ENCODE measurements at places on chromosomes 6 and 20.
A peak's percentile ranks its signal among the peaks of the same experiment; 100 is the strongest.

DNA sequence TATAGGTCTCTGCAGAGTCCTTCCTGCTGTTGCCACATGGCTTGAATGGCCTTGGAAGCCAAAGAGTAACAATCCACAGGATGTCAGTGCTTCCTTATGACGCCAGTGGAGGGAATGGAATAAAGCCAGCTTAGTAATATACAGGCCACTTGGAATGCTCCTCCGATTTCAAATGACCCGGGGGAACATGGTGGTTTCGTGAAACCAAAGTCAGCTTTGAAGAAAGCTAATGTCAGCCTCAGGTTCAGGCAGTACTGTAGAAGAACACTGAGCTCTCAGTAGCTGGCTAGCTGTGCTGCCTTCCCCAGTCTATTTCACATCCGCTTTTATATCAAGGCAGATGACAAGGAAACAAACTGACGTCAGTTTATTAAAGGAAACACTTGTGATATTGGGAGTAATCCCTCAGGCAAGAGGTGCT lies 189.1 kb downstream of the DTNBP1 start:
- peak; percentile 25 for DNase-seq

- DNase-seq = no peak
Observed at GRCh38 chr20:48736636-48737035, 91.2 kb downstream of the PREX1 start.

DNA sequence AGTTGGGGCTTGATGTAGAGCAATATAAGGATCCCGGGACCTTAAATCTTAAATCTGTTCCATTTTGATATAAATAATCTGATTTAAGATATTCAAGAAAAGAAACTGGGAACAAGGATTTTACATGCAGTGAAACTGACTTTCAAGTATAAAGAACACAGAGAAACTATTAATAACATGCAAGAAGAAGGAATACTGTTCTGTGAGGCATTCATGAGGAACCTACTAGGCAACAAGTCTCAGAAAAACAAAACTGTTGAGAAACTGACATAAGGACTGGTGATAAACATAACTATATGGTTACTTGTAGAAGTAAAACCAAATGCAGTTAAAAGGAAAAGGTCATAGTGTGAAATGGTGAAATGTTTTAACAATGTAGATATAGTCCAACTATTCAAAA lies 15.8 kb downstream of the HDDC2 start:
- DNase-seq = no peak

GRCh38 chr6:156396068-156396771 lies 381.0 kb upstream of the ARID1B start:
- DNase-seq = no peak

DNA sequence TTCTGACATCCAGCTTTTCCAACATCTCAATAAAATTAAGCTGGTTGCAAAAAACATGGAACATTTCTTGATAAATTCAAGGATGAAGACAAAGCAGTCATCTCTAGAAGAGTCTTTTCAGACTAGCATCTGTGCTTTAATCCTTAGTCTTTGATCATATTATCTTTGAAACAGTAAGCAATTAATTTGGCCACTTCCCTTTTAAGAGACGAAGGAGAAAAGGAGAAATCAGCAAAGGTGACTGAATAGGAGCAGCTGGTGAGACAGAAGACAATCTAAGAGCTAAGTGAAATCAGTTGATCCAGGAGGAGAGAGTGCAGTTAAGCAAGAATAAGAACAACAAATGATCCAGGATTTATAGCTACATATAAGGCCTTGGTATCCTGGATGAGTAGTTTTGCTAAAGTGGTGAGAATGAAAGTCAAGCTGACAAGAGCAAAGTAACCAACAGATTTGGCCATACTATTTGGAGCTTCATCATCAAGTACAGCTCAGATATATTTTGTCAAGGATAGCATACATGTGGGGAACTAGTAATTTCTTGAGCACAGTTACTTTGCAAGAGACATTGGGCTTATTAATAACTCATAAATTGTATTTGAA lies 215.5 kb downstream of the ADGB start:
- no peak for DNase-seq

DNA sequence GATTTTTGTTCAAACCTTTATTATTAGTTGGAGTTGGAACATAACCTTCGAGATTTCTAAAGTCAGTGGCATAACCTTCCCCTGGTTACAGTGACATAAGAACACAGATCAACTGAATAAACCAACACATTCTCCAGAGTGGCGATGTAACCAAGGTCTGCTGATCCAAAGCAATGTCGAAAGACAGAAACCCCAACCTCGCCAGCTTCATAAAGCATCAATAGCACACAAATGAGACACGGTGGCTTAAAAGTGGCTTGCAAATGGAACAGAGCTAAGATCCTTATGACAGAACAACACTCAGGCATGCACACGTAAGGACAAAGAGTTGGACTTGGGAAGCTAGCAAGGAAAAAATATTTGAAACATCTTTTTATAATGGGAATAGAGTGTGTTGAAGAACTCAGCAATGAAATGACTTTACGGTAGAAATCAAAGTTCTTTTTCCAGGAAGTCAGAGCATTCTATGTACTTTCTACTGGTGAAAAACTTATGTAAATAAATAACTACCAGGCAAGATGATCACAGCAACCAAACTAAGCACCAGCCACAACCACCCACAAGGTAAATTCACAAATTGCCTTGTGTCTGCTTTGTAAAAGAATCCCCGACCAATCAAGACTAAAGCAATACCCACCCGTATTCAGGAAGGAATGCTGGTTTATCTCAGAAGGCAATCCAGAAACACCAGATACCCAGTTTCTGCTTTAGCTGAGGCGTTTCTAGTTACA lies 61.0 kb upstream of the NHSL1 start:
- DNase-seq = no peak

- no peak for DNase-seq
Observed at GRCh38 chr6:37617073-37617472, 80.6 kb downstream of the MDGA1 start.

GRCh38 chr6:89269252-89269651 lies 45.8 kb downstream of the GABRR2 start:
- no peak for DNase-seq

GRCh38 chr6:83872386-83873118 lies 13.1 kb downstream of the CYB5R4 start:
- no peak for DNase-seq

DNA sequence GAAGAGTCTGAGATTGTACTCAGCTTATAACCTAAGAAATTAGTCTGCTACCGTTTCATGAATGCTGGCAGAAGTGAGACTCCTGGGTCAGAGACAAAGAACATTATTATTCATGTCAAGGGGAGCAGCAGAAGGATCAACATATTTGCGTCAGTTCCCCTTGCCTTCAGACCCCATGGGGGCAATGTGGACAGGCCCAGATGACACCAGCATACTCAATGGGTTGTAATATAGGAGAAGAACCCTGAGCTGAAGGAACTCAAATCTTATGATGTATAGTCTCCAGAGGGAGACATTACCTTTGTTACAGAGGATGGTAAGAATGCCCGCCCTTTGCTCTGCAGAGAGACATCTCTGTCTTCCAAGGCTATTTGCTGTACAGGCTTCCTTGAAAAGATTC lies 384.4 kb downstream of the EPM2A start:
- no peak for DNase-seq

- no peak for DNase-seq
Observed at GRCh38 chr6:141261016-141261671, 871.6 kb upstream of the GJE1 start.

GRCh38 chr6:23656255-23657194 lies 469.5 kb upstream of the NRSN1 start:
- DNase-seq = no peak

DNA sequence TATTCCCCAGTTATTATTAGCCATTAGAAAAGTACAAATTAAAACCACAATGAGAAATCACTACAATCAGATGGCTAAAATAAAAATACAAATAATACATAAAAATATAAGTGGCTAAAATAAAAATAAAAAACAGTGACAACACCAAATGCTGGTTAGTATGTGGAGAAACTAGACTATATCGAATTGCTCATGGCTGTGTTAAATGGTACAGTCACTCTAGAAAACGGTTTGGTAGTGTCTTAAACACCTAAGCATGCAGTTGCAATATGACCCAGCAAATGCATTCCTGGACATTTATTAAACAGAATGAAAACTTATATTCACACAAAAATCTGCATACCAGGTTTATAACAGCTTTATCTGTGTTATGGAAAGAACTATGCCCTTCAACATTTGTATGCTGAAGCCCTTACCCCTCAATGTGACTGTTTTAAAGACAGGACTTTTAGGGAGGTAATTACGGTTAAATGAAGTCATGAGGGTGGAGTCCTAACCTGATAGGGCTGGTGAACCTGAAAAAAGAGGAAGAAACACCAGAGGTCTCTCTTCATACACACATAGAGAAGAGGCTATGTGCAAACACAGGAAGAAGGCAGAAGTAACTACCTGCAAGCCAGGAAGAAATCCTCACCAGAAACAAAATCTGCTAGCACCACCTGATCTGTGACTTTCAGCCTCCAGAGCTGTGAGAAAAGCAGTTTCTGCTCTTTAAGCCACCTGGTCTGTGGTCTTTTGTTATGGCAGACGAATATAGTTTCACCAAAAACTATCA lies 84.9 kb downstream of the ASCC3 start:
- no peak for DNase-seq

DNA sequence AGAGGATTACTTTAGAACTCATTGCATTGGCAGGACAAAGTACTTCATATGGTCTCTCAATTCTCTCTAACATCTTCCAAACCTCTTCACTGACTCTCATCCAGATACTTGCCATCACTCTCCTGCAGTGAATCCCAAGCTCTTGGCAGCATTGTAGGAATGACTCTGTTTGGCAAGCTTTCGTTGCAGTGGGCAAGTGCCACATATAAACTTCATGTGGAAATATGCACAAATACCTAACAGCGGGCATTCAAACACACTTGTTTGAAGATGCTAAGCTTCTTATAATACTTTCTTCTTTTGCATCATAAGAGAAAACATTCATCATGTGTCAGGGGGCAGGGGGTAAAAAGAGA lies 86.2 kb upstream of the F13A1 start:
- DNase-seq = no peak

- DNase-seq = no peak
Observed at GRCh38 chr6:33954453-33954852, 150.7 kb upstream of the MLN start.

DNA sequence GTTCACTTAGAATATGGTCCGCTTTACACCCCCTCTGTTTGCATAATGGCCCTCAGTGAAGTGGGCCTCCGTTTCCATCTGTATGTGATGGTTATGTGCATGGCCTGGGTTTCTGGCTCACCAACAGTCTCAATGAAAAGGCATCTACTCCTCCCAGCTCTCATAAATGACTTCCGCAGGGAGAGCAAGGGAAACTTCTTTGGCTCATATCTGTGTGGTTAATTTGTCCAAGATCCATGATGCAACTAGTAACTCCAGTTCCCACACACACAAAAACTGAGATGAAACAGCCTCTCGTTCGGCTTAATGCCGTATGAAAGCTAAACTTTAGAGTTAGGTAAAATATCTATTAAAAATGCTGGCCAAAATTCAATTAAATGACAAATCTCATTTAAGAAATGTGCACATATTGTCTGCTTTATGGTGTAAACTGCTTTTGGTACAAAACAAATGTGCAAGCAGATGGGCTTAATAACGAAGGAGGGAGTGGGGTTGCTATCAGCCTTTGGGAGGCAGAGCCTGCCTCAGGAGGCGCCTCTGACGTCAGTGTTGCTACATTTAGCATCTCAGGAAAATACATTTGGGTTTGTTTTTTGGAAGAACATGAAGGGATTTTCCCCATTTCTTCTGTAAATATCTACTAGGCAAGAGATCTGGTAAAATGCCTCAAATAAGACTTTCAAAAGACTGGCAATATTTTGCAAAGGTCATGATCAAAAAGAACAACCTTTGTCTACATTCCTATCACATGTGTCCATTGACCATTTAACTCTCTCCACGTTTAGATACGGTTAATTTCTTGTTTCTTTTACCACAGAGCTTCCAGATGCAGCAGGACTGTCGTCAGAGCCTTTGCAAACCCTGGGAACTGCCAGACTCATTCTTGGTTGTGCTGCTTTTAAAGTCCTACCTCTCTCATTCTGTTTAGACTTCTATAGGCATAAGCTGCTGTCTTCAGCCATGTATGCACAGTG lies 96.8 kb downstream of the ARMC2 start:
- peak; percentile 75 for DNase-seq

DNA sequence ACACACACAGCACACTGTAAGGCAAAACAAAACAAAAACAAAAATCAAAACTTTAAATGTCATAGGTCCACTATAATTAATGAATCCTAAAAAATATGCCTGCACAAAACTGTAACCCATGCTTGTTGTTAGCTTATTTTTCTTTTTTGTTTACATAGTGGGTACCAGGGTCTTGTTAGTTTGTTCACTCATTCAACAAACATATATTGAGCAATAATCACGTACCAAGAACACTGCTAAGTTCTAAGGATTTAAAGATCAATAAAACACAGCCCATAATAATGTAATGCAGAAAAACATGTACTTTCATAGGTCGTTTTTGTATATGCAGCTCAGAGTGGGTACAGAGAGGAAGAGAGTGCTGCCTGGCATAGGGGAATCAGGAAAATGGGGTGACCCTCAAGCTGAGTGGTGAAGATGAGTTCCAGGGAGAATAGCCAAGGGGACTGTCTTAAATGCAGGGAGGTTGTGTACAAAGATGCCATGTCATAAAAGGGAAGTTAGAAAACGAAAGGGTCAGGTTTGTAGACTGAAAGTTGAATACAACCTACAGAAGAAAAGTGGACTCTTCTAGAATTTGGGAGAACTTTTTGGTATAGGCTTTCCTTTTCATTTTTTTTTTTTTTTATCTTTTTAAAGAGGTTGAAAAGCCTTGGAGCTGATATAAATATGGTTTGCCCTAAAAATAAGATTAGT lies 113.3 kb upstream of the TBX18 start:
- no peak for DNase-seq

DNA sequence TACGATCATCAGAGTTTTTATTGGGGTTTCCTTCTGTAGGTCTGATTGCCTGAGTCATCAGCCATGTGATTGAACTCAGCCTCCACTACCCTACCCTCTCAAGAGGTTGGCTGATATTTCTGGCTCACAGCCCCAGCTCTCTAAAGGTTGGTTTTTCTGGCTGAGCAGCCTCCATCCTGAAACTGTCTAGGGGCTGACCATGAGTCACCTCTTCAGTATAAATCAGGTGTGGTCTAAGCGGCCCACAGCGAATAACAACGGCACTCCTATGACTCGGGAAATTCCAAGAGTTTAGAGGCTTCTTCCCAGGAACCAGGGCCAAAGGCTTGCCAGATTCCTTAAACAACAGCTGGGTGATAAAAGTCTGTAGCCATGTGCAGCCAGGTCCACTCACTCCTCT lies 115.5 kb downstream of the SOD2 start:
- DNase-seq = no peak

DNA sequence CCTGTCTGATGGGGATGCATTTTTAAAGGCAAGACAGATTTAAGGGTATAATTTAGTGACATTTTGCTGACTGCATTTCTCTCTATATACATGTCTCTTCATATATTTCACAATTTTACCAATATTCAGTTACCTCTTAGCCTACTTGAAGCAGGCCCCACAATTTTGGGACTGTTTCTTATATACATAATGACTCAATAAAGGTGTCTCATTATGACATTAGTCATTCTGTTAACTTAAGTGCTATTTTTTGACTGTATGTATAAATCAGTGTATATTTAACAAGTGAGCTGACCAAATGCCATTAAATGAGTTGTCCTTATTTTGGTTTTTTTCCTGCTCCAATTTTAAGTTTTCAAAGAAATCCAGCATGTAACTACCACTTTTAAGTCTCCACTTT lies 313.3 kb downstream of the SOX4 start:
- no peak for DNase-seq

GRCh38 chr6:148538261-148539190 lies 195.9 kb downstream of the SASH1 start:
- no peak for DNase-seq

- DNase-seq = peak; percentile 44
Observed at GRCh38 chr6:157535340-157536222, 154.6 kb downstream of the ZDHHC14 start.

GRCh38 chr6:148317739-148318138 lies 24.9 kb upstream of the SASH1 start:
- no peak for DNase-seq
